A549 treated with dexamethasone at 1 μM for 4 hours (cell line): ENCODE measurements at places on chromosomes 1 and 21. TPM values are rescaled to one million over a fixed set of nuclear protein-coding genes. Genes with fewer than 3 reads are reported as not detected.

CD1D gene
- total RNA-seq, result 0.03 to 0.06 TPM (median 0.05 TPM) in 4 of 5 replicates, not detected in the other

TNFSF4 gene
- 0.02 to 0.09 TPM (median 0.08 TPM) in 3 of 5 replicates, not detected in the others for total RNA-seq

LCE1B gene
- total RNA-seq, result 0.08 TPM in 1 of 5 replicates, not detected in the others

GPA33 gene
- total RNA-seq, result not detected in 5 replicates

ACTL8 gene
- 1.5 to 1.8 TPM (median 1.7 TPM) in 5 replicates for total RNA-seq

SH3D21 gene
- total RNA-seq, result 1.5 to 3.3 TPM (median 2.5 TPM) in 5 replicates

SLC25A33 gene
- total RNA-seq, result 2.8 to 3.3 TPM (median 3.0 TPM) in 5 replicates

NEK2 gene
- total RNA-seq, result 35.7 to 45.1 TPM (median 43.0 TPM) in 5 replicates

NPHP4 gene
- 3.3 to 5.1 TPM (median 4.9 TPM) in 5 replicates for total RNA-seq

PAQR6 gene
- 2.4 to 4.7 TPM (median 2.8 TPM) in 5 replicates for total RNA-seq

PLA2G2A gene
- total RNA-seq, result not detected in 5 replicates

SIM2 gene
- 4.8 to 8.4 TPM (median 6.5 TPM) in 5 replicates for total RNA-seq

CASZ1 gene
- 1.5 to 2.3 TPM (median 1.8 TPM) in 5 replicates for total RNA-seq

IGSF9 gene
- total RNA-seq, result 0.14 to 0.21 TPM (median 0.19 TPM) in 5 replicates

OVAAL gene
- total RNA-seq, result 0.09 to 0.46 TPM (median 0.18 TPM) in 5 replicates

PROX1 gene
- 0.02 to 0.19 TPM (median 0.06 TPM) in 5 replicates for total RNA-seq

CDC20 gene
- 174 to 209 TPM (median 197 TPM) in 5 replicates for total RNA-seq
